Neuronal stem cell (in vitro differentiated cells): ENCODE measurements at places on chromosomes 12 and 14.

DNA sequence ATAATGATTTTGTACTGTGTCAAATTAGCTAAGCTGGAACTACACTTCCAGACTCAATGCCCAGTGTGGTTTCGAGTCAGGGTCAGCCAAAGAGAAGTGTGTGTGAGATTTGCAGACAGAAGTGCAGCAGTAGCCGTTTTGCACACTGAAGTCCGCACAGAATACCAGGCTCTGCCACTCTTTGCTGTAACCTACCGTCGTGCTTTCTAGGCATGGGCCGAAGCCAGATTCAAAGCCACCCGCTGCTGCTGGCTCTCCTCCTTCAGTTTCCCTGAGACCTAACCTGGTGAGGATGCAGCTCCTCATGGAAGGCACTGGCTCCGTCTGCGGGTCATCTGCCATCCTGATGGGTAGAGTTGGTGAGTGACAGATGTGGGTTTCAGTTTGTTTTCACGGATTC lies 48.8 kb downstream of the LRTM2 start:
- DNase-seq: no peak

GRCh38 chr12:71295953-71296352 lies 138.2 kb upstream of the TSPAN8 start:
- DNase-seq: no peak

DNA sequence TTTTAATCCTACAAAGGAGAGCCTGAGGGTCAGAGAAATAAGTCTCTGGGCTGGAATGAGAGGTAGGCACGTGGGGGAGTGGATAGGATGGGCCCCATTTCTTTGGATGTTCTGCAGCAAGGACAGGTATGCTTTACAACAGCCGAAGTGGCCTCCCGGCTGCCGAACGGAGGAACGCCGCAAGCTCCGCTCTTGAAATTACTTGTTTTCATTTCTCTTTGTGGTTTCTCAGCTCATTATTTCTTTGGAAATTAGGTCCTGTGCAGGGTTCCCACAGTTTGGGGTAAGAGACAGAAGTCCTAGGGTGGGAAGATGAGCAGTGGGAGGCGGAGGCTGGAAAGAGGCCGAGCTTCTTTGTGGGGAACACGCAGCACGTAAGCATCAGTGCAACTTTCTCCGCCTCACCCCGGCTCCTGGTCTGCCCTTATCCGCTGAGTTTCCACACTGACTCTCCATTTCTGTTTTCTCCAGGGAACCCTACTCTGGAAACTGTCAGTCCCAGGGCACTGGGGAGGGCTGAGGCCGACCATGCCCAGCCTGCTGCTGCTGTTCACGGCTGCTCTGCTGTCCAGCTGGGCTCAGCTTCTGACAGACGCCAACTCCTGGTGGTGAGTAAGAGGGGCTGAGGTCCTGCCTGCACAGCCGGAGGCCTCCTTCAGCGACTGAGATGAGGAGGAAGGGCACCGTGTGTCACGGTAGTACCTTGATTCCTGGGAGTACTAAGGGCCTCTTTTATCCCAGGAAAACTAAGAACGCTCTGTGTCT lies 2.0 kb downstream of the WNT5B start:
- no peak for DNase-seq

DNA sequence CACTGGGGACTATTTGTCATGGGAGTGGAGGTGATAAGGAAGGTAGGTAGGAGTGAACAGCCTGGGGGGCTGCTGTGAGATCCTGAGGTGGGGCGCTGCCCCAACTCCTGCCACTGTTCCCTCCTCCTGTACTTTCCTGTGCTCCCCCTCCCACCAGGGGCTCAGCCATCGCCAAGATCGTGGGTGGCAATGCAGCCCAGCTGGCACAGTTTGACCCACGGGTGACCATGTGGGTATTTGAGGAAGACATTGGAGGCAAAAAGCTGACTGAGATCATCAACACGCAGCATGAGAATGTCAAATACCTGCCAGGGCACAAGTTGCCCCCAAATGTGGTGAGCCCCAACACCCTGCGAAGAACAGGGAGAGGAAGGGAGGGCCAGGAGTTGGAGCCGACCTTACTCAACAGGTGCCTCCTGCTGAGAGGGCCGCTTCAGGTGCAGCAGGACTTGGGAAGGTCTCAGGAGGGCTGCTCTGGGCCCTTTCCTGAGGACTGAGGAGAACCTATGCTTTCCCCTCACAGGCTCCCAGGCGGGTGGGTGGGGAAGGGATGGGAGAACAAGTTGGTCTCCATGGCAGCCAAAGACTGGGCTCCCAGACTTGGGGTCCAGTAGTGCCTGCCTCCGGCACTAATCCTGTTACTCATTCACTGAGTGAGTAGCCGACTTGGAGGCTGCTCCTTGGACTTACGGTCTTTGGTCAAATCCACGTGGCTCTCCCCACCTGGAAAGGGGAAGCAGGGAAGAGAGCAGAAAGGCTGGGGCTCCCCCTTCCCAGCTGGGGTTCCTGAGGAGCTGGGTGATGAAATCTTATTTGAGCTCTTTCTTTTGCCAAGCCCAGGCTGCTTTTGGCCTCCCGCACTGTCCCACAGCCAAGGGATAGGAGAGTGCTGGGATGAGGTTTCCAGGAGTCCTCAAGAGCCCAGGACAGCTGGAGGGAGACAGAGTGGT lies 884 bp downstream of the GPD1 start:
- no peak for DNase-seq

GRCh38 chr14:49702725-49703124 lies 9.8 kb downstream of the KLHDC1 start:
- DNase-seq: no peak

DNA sequence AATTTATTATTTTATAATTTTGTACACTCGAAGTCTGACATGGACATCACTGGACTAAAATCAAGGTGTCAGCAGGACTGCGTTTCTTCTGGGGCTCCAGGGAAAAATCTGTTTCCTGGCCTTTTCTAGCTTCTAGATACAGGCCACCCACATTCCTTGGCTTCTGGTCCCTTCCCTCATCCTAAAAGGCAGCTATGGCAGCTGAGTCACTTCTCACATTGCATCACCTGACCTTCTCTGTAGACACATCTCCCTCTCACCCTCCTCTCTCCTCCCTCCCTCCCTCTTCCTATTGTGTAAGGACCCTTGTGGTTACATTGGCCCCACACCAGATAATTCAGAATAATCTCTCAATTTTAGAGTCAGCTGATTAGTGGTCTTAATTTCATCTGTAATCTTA lies 92.4 kb downstream of the RPS6KA5 start:
- no peak for DNase-seq

DNA sequence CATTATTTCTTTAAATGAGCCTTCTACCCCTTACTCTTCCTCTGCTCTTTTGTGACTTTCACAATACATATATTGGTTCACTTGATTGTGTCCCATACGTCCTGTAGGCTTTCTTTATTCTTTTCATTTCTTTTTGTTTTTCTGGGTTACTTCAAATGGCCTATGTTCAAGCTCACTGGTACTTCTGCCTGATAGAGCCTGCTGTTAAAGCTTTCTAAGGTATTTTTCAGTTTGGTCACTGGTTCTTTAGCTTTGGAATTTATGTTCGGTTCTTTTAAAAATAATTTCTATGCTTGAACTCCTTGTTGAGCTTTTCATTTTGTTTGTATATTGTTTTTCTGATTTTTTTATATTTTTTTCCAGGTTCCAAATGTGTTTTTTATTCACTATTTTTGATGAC lies 81.9 kb downstream of the E2F7 start:
- DNase-seq: no peak

- no peak for DNase-seq
These were observed 36.2 kb downstream of the SYNE3 start for GRCh38 chr14:95480109-95480886.

- DNase-seq: no peak
These were observed 9.5 kb downstream of the PHETA1 start for GRCh38 chr12:111359231-111359913.

GRCh38 chr12:52009081-52009751 lies 2.5 kb downstream of the TAMALIN start:
- no peak for DNase-seq

DNA sequence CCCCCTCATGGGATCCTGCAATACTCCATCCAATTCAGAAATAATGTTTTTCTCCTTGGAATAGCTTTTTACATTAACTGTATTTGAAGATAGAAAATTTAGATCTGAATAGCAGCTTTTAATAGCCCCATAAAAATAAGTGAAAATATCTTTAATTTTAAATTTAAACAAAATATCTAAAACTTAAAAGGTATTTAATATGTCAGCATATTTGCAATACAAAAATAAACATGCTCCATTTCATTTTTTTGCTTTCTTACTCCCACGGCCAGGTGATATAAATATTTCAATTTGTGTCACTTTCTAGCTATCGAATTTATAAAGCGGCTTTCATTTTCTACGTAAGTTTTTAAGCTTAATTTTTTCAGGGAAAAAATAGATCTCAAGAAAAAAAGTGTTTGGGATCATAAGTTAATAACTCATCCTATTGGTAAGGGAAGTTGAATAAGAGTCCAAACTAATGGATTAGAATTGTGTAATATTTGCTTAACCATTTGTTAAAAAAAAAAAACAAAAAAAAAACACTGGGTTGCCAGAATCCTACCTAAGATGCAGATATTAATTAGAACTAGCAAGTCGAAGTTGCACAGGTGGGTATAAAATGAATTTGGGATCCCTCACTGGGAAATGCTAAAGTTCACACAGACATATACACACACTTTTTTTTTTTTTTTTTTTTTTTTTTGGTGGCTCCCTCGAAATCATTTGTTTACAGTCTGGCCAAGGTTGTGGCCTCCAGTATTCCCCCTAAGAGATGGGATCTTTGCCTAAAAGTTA lies 47.6 kb downstream of the PPP2R5C start:
- DNase-seq: no peak

GRCh38 chr14:101520621-101521472 lies 40.4 kb upstream of the DIO3 start:
- no peak for DNase-seq

- DNase-seq: peak; percentile 12
These were observed 33.9 kb downstream of the SLC35F4 start for GRCh38 chr14:57831981-57832380.

GRCh38 chr12:64001439-64001838 lies 156.9 kb downstream of the SRGAP1 start:
- no peak for DNase-seq

DNA sequence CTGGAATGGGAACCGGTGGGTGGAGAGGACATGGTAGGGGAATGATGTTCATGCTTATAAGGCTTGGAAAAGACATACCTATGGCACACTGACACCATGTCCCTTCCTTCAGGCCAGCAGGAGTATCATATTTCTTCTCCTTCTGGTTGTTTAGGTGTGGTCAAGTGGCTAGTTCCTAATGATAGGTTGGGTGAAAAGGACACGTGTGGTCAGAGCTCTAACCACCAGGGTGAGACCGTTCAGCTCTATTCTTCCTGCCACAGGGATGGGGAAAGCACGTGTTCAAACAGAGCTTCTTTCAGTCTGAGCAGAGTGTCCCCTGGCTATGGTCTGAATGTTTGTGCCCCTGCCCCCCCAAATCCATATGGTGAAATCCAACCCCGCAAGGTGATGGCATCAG lies 209.1 kb downstream of the PAX9 start:
- no peak for DNase-seq

DNA sequence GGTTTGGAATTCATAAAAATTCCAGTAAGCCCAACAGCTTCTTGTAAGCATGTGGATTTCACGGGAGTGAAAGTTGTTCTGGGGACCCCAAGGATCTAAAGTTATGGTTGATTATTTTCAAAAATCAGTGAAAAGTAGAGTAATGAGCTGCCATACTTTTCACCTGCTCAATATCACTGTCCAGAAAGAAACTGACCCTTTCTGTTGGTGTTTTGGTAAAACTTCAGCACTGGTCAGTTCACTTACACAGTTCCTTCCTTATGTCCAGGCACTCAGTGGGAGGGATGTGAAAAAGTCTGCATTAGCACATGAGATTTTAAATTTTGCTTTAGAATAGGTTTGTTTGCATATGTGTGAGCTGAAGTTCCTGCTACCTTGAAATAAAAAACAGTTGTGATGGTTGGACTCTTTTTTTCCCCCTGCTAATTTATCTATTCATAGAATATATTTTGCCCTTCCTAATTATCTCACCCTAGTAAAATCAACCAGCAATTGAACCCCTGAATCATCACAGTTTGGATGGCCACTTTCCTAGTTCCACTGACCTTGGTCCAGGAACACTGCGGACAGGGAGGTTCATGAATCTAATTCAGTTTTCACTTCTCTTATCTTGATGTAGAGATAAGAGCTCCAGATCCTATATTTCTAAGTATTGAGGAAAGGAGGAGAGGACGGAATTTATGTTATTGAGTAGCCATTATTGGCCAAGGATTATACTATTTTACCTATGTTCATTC lies 25.8 kb downstream of the CFL2 start:
- no peak for DNase-seq

DNA sequence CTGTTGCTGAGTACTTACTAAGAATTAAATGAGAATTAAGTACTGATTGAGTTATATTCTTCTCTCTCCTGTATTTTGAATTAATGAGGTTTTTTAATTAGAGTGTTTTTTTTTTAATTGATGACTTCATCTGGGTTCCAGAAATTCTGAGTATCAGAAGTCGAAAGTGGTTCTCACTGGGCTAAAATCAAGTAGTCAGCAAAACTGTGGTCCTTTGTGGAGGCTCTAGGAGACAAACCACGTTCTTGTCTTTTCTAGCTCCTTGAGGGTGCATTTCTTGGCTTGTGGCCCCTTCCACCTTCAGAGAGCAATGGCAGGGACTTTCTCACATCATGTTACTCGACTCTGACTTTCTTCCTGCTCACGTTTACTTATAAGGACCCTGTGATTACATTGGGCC lies 8.1 kb upstream of the DYRK4 start:
- DNase-seq: no peak

GRCh38 chr12:1355396-1355795 lies 239.0 kb downstream of the FBXL14 start:
- DNase-seq: no peak

DNA sequence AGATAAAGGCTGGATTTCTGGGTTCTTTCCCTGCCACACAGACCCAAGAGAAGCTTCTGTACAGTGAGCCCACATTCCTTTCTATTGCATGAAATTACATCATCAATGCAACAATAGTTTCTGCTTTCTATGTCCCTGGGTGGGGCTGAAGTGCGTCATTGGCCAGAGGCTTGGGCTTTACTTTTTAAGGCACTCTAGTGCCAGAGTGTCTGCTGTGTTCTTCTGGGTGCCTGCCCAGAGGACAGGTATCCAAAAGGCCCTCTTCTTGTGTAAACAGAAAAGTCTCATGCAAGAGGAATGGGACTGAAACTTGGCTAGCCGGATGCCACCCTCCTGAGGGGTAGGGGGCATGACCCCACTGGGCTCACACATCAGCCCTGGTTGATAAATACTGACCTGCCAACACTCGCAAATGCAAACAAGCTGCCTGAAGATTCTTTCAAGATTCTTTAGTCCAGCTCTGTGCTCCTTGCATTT lies 5.9 kb downstream of the KRT86 start:
- DNase-seq: no peak

DNA sequence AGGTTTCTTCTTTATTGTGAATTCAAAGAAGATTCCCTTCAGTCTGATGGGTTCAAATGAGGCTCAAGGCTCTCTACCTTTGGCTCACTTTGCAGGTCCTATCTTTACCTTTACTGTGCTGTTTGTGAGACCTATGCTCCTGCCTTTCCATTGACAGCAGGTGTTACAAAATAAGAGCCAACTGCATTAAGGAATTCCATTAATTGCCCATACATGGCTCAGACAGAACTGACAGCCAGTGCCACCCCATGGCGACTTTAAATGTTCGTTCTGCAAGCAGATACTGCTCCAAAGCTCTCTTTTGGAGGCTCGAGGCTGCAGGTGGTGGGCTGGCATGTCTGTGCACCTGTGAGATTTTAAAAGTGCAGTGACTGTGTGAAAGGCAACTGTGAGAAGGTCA lies 44.7 kb downstream of the RBM19 start:
- no peak for DNase-seq

- DNase-seq: no peak
These were observed 1.7 kb downstream of the HECTD1 start for GRCh38 chr14:31205681-31206535.

GRCh38 chr14:51087031-51087441 lies 7.9 kb downstream of the TRIM9 start:
- DNase-seq: no peak
